ENCODE measurements at places on chromosomes 5 and 9.

DNA sequence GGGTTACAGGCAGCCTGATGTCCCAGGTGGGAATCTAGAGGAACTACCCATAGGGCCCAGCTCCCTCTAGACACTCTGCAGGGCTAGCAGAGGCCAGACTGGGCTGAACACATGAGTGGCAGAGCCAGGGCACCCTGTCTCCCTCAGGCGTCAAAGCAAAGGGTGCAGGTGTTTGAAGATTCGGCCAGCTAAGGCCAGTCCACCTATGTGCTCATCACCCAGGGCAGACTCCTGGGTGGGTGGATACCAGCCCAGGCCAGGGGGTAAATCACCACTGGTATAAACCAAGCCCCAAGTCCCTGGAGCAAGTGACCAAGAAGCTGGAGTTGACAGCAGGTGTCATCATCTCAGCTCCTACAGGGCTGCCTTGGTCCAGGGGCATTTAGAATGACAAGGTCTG, 3.4 kb downstream of the CCDC180 start:
- no peak for DNase-seq

DNA sequence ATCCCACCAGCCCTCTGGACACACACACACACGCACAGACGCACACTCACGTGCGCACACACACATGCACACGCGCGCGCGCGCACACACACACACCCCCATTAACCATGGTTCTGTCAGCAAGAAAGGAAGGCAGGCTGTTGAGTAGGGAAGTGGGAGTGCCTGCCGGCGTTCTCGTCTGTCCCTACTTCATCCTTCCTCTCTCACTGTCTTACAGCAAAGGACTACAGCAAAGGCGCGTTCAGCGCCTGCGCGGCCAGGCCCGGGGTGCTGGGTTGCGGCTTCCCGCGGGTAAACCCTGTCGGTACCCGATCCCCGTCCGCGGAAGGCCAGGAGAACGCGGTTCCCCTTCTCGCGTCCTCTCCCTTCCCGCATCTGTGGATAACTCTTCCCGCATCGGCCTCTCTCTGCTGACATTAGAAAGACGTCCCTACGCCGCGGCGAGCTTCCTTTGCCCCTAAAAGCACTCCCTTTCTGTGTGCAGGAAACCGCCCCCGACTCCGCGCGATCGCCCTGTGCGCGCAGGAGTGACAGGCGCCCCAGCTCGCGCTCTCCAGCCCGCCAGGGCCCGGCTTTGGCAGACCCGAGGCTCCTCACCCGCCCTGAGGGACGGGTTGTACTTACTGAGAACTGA, 219.2 kb downstream of the AGTPBP1 start:
- DNase-seq, result peak; percentile 54

- no peak for DNase-seq
These were observed 112.2 kb downstream of the MCTP1 start for GRCh38 chr5:95172659-95173058.

DNA sequence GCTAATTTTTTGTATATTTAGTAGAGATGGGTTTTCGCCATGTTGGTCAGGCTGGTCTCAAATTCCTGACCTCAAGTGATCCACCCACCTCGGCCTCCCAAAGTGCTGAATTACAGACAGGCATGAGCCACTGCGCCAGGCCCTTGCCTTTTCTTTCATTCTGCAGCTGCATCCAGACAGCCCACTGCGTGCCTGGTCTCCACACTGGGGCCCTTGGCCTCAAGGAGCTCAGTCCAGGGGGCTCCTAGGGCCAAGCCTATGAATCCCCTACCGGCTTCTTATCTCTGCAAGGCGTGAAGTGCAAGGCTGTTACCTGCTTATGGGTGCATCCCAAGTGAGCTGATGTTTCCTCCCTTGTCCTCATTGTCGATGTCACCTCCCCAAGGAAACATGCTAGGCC, 78.8 kb downstream of the CSNK1A1 start:
- DNase-seq, result no peak

GRCh38 chr9:35712762-35713400, 19.1 kb downstream of the TLN1 start:
- no peak for DNase-seq

GRCh38 chr5:6642655-6643054, 9.4 kb downstream of the SRD5A1 start:
- DNase-seq, result no peak

GRCh38 chr5:36726317-36726716, 119.9 kb downstream of the SLC1A3 start:
- no peak for DNase-seq

DNA sequence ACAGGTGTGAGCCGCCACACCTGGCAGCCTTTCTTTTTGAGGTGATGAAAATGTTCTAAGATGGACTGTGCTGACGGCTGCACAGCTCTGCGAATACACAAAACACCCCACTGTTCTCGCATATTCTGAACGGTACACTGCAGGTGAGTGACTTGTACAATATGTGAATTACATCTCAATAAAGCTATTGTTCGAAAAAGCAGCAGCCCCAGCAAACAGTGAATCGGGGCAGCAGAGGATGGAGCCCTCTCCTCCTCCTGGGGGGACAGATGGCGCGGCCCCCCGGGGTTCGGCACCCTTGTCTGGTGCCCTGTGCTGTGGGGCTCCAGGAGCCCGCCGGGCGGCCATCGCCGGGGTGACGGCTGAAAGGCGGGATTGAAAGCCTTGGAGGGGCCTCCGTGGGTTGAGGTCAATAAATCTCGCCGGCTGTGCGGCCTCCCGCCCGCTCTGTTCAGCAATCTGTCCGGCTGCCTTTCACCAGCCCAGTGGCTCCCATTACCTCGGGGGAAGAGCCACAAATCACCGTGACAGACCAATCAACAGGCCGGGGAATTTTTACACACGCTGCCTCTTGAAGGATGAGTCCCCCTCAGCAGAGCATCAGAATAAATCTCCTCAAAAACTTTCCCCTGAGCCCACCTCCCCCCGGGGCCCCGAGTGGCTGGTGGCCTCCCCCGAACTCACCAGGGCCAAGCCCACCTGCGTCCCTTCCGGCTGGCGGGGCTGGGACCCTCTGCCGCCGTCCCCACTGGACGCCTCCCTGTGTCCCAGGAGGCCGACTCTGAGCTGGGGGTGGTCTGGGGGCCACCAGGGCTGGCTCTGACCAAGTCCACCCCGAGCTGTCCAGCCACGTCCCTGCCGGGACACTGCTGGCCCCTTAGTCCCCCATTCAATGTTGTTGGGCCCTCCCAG, 37.8 kb upstream of the TMEM250 start:
- DNase-seq, result no peak

DNA sequence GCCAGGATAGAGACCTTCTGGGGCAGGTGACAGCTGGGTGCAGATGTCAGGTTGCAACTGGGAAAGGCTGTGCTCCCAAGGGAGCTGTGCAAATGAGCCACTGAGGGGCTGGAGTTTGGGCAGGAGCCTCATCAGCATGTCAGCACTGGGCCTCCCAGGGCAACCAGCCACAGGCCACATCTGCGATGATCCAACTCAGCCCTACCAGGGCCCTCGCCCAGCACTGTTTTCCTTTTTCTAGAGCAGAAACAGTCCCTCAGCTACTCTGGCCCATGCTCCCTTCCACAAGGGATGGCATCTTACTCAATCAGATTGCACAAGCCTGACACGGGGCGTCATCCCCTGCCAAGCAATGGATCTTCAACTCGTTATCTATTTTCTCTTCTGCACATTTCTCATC, 24.8 kb downstream of the NIPAL4 start:
- DNase-seq, result no peak

DNA sequence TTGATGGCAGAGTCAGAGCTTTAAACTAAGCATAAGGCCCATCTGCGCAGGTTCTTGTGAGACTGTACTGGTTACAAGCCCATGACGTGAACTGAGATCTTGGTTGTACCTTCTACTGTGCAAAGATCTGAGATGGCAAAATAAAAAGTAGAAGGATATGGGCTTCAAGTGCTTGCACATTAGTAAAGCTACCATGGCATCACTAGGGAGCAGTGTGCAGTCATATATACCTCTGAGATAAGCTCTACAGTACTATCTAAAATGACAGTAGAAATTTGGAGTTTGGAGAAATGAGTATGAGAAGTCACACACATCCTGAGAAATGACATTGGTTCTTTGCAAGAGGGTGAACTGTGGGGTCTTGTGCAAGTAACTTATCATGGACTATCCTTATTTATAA, 408.2 kb upstream of the PRR16 start:
- no peak for DNase-seq

- no peak for DNase-seq
These were observed 997.8 kb upstream of the CDH18 start for GRCh38 chr5:20985754-20986153.

DNA sequence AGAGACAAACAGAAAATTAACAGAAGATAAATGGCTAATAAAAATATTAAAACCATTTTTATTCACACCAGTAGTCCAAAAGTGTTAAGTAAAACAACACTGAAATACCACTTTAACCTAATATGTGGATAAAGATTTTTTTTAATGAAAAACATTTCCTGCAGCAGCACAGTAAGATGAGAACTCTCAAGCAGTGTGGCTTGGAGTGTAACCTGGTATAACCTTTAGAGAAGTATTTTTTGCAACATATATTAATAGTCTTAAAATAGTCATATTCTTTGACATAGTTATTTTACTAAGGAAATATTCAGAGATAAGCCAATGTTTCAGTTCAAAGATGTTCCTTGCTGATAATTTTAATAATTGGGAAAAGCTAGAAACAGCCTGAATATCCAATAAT, 644.4 kb downstream of the PDE4D start:
- no peak for DNase-seq

DNA sequence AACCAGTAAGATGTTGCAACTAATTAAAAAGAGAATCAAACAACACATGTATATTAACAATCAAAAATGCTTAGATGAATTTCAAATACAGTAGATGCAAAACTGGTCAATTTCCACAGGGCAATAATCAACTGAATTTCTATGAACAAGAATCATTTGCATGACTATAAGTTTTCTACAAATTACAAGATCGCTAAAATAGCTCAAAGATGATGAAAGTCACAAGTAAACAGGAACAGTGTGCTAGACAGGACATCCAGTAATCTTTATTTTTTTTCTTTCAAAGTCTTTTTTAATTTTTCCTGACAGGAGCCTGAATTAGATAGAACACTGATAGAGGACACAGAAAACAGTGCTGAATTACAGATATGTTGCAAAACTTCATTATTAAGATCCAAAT, 608.2 kb upstream of the DAB2 start:
- DNase-seq, result no peak

DNA sequence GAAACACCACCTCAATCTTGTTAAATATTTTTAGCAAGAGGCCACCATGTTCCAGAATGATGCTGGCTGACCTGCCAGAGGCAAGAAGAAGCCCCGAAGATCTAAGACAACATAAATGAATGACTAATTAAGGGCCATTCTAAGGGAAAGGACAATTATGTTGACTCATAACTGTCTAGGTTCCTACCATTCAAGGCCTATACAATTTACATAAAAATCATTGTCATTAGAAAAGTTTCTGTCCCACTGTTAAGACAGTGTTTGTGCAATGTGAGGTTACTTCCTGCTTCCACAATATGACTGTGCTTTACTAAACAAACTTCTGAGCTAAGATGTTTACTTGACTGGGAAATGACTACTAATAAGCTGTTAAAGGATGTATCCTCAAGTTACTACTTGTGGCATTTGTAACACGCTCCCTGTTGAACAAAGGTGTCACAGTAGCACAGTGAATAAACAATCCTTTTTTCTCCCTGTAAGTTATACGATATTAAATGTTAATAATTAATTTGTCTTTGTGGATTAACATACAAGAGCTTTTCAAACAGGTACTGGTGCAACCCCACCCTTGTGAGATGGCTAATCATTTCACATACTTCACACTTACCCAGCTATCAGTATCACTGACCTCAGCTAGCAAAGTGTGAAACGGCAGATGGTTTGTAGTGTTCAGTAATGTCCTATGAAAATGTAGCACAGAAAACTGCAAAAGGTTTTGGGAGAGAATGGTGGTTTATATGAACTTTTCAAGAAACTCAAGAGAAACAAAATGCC, 195.8 kb downstream of the EFNA5 start:
- DNase-seq, result no peak

- peak; percentile 26 for DNase-seq
These were observed 696 bp downstream of the ZNF622 start for GRCh38 chr5:16464664-16465543.

- DNase-seq, result no peak
These were observed 32.1 kb downstream of the HSPA4 start for GRCh38 chr5:133083901-133084300.

GRCh38 chr5:17734011-17734410, 99.8 kb downstream of the TAF11L14 start:
- DNase-seq, result no peak

DNA sequence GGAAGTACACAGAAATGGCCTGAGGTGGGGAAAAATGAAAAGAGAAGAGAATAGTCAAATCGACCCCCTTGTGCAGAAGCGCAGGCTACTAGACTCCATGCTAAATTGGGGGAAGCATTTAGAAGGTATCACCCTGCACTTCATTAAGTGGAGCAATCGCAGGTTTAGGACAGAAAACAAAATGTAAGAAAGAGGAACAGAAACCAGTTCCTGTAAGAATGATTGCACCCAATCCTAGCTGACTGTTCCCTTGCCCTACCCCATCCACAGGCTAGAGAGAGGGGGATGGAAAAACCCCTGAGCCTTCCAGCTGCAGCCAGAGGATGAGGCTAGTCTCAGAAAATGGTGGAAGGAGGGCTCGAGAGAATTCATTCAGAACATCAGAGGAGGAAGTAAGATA, 23.9 kb upstream of the PPP1R2B start:
- no peak for DNase-seq

DNA sequence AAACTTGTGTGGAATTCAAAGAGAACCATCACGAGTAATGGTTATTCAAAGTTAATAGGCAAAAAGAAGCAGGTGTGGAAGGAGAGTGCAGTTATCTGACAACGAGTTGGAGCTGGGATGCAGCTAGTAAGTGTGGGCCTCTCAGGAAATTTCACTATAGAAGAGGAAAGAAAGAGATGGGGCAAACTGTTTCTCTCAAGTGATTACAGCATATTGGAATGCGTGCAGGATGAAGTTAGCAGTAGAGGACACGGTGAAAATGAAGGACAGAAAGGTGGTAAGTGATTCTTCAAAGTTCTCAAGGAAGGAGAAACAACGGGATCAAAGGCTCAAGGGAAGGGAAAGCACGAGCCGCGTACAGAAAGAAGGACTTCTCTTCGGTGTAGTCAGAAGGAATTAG, 84.0 kb downstream of the ADAMTS12 start:
- DNase-seq, result no peak

GRCh38 chr9:116096853-116097252, 56.7 kb upstream of the PAPPA start:
- DNase-seq, result no peak

DNA sequence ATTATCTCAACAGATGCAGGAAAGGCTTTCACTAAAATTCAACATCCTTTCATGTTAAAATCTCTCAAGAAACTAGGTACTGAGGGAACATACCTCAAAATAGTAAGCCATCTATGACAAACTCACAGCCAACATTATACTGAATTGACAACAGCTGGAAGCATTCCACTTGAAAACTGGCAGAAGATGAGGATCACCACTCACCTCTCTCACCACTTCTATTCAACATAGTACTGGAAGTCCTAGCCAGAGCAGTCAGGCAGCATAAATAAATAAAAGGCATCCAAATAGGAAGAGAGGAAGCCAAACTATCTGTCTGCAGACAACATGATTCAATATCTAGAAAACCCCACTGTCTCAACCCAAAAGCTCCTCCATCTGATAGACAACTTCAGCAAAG, 203.6 kb upstream of the GRAMD2B start:
- no peak for DNase-seq

All from activated CD4-positive, alpha-beta T cell treated with anti-CD3 and anti-CD28 coated beads for 48 hours (primary cell).